ENCODE measurements at places on chromosomes 1 and 21. TPM values are rescaled to one million over a fixed set of nuclear protein-coding genes. Genes with fewer than 3 reads are reported as not detected.

Gene FAM72C
- total RNA-seq = 14.8 TPM

Gene SYDE2
- 10.9 TPM for total RNA-seq

Gene BARHL2
- total RNA-seq = not detected

Gene S100A3
- total RNA-seq = not detected

GRCh38 chr1:206685334-206685768 is 646 bp downstream of the MAPKAPK2 start:
- peak; percentile 68 for DNase-seq

GRCh38 chr1:193156822-193157142 is 29.6 kb downstream of the B3GALT2 start:
- no peak for DNase-seq

GRCh38 chr1:173424782-173425407 is 52.2 kb upstream of the PRDX6 start:
- DNase-seq = no peak

- DNase-seq = peak; percentile 51
Observed at GRCh38 chr1:193104502-193104906, 710 bp downstream of the GLRX2 start.

DNA sequence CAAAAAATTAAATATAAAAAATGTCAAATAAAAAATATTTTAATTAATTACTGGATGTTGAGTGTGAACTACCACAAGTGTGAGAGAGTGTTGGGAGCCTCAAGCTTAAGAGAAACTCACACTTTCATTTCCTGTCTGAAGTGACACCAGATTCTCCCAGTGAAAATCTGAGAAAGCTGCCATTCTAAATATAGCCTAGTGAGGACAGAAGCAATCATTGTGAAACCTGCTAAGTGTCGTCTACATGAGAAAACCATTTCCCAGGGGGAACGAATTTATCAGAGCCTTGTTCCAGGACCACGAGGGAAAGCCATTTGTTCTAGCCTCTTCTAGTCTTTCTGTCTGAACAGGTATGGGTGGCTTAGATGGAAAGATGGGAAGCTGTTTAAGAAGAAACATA is 329.3 kb upstream of the PRMT6 start:
- DNase-seq = no peak

All from neural progenitor cell (in vitro differentiated cells).